ENCODE measurements at places on chromosomes 6 and 20.
A peak's percentile ranks its signal among the peaks of the same experiment; 100 is the strongest.

DNA sequence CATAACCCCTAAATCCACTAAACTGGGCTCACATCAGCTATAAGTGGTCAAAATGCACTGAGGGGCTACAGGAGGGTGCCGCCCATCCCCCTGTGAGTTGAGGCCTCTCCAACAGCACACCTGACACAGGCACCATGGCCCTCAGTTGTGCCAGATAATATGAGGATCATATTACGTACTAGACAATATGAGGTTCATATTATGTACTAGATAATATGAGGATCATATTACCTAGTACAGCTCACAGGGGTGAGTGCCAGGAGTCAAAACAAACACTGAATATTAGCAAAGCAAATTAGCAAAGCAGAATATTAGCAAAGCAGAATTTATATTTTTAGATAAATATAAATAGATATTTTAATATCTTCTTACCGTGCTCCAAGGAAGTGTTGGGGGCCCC, 35.3 kb downstream of the CD24 start:
- no peak for DNase-seq

DNA sequence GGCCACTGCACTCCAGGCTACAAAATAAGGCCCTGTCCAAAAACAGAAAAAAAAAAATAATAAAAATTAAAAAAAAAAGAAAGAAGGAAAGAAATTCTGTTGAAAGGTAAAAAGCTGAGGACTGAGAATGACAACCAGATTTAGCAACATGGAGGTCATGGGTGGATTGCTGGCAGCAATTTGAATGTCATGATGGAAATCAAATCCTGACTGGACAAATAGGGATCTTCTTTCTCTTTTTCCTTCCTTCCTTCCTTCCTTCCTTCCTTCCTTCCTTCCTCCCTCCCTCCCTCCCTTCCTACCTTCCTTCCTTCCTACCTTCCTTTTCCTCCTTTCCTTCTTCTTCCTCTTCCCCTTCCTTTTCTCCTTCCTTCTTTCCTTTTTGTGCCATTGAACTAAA, 553.3 kb upstream of the FLRT3 start:
- no peak for DNase-seq

- DNase-seq, result no peak
Observed at GRCh38 chr6:47306887-47307286, 2.8 kb downstream of the TNFRSF21 start.

GRCh38 chr6:54267798-54268197, 40.4 kb upstream of the TINAG start:
- DNase-seq, result peak; percentile 75

DNA sequence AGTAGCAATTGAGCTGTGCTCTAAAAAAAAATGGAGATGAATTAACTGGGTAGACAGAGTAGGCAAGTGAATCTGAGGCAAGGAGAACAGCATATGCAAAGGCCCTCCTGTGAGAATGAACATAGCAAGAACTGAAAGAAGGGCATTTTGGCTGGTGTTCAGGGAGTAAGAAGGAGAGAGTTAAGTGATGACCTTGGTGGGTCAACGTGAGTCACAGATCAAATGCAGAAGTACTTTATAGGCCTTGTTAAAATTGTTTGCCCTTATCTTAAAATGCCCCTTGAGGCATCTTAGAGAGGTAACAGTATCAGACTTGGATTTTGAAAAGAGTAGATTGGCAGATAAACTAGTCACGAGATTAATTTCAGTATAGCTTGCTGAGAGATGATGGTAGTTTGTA, 24.5 kb downstream of the NDUFAF5 start:
- DNase-seq, result no peak

- no peak for DNase-seq
Observed at GRCh38 chr20:58908221-58908620, 55.7 kb downstream of the GNAS start.
